ENCODE measurements at places on chromosomes 3 and 15. TPM values are rescaled to one million over a fixed set of nuclear protein-coding genes. Genes with fewer than 3 reads are reported as not detected.
A peak's percentile ranks its signal among the peaks of the same experiment; 100 is the strongest.

DNA sequence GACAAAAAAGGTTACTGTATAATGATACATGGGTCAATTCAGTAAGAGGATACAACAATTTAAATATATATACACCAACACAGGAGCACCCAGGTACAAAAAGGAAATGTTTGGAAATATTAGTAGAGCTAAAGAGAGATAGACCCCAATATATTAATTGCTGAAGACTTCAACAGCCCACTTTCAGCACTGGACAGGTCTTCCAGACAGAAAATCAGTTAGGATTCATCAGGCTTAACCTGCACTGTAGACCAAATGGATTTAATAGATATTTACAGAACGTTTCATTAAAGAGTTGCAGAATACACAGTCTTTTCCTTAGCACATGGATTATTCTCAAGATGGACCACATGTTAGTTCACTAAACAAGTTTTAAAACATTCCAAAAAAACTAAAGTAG is 845.9 kb upstream of the GBE1 start:
- no peak for DNase-seq

- no peak for DNase-seq
Observed at GRCh38 chr3:97656638-97657037, 107.9 kb upstream of the ARL6 start.

GRCh38 chr3:4343258-4343657 is 40.1 kb downstream of the SETMAR start:
- DNase-seq = no peak

GRCh38 chr3:179072100-179072438 is 460 bp upstream of the ZMAT3 start:
- DNase-seq = no peak

DNA sequence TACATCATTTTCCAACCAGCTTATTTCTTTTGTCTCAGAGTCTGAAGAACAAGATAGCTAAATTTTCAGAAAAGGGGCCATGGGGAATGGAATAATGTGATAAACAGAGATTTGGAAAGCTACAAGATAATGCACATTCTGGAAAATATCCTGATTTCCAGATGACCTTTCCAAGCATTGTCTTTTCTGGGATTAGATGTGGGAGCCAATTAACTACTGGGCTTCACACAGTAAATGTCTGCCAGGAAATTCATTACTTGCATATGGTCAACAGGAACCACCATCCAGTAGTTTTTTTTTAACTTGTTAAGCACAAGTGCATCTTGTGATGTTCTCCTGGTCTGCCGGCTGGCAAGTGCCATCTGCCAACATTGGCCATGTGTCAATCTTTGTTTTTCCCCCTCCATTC is 131.1 kb upstream of the BFSP2 start:
- no peak for DNase-seq

GRCh38 chr3:171415070-171415469 is 45.1 kb downstream of the TNIK start:
- DNase-seq = no peak

- DNase-seq = no peak
Observed at GRCh38 chr15:80893777-80894176, 95.8 kb downstream of the MESD start.

DNA sequence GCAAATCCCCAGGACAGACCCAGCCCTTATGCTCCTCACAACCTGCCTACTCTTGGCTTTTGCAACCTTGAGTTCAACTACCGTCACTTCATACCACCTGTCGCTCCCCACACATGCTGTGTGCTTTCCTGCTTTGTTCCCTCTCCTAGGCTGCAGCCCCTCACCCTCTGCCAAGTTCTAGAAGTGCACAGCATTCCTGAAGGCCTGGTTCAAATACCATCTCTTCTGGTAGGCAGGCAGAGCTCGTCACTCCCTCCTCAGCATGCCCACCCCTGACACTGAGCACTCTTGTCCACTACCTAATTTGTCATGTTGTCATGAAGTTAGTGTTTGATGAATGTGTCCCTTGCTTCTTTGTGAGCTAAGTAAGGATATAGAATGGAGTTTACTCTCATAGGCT is 129.6 kb downstream of the SEMA6D start:
- DNase-seq = no peak

- DNase-seq = no peak
Observed at GRCh38 chr3:185205865-185206264, 48.0 kb downstream of the EHHADH start.

- no peak for DNase-seq
Observed at GRCh38 chr3:179410331-179410730, 40.9 kb downstream of the GNB4 start.

DNA sequence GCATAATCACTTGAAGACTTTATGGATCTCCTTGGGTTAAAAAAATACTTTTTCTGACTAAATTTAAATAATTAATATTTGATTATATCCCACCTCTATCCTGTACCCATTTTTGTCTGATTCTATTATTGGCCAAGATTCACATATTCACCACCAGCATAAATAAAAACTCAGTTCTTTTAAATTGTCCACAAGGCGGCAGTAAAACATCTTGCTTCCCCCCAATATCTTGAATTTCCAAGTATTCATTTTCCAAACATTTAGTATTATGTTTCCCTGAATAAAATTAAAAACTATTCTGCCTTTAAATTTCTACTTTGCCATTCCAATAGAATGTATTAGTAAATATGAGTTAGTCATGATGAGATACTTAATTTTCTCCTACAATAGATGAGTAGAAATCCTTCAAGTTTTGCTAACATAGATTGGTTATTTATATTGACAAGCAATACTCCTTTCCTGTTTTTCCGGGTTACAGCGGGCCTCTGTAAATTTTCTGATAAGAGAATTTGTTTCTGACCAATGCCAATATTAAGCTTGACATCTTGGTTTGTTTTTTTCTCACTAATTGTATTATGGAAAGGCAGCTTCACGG is 218.7 kb upstream of the MDFIC2 start:
- no peak for DNase-seq

GRCh38 chr3:29167180-29167579 is 113.7 kb upstream of the RBMS3 start:
- DNase-seq = no peak

GRCh38 chr3:6508410-6508759 is 352.5 kb upstream of the GRM7 start:
- DNase-seq = no peak

GRCh38 chr3:130462089-130462488 is 54.9 kb upstream of the COL6A6 start:
- DNase-seq = no peak

DNA sequence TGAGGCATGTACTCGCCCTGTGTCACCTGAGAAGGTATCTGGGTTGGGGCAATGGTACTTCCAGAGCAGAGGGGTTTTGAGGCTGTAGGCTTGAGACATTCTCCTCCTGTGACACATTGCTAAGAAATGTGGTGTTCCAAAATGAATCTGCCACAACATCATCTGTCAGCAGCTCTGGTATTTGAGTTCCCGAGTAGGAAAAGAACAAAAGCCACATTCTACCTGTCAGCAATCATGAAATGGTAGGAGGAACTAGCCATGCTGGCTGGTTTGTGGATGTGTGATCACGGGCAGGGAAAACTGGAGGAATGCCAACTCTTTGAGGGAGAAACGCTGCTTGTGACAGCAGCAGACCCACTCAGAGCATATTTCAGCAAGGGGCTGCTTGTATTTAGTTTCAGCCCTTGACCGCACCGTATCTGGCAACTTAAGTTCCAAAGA is 579.4 kb upstream of the TBL1XR1 start:
- DNase-seq = no peak

- no peak for DNase-seq
Observed at GRCh38 chr3:102092617-102093466, 243.5 kb downstream of the NFKBIZ start.

- no peak for DNase-seq
Observed at GRCh38 chr3:1228289-1228688, 135.5 kb downstream of the CNTN6 start.

DNA sequence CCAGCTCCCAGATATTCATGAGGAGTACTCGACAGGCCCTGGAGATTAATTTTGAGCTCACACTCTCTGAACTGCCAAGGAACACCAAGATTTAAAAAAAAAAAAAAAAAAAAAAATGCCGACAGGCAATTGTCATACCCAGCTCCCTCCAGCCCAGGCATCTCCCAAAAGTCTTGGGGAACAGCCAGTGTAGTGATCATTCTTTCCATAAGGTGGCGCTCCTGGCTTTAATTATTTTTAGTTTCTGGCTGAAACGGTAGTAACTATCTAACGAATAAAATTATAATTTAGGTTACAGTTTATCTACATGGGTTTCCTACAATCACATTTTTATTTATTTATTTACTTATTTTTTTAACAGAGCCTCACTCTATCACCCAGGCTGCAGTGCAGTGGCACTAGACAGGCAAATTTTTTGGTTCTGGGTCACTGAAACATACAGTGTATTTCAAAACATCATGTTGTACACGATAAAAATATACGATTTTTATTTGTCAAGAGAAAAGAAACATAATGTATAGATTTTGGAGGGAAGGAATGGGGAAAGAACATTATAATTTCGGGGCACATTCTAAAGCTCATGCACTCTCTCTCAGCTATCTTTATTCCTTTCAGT is 157.3 kb downstream of the ADAMTS9 start:
- DNase-seq = peak; percentile 21

DNA sequence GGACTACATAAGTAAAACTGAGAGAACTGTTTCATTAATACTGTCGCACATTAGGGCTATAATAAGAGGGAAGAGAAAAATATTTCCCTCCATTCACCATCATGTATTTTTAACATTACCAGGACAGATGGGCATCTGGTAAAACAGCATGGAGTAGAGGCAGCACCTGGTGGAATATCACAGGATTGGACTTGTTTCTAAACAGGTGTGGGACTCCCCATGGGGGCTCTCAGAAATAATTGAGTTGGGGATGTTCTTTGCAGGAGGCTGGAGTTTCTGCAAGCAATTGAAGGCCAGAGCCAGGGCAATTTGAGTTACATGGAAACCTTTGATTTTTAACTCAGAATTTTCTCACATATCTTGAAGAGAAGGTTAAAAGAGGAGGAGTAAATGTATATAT is 8.4 kb upstream of the MINDY2 start:
- DNase-seq = no peak

DNA sequence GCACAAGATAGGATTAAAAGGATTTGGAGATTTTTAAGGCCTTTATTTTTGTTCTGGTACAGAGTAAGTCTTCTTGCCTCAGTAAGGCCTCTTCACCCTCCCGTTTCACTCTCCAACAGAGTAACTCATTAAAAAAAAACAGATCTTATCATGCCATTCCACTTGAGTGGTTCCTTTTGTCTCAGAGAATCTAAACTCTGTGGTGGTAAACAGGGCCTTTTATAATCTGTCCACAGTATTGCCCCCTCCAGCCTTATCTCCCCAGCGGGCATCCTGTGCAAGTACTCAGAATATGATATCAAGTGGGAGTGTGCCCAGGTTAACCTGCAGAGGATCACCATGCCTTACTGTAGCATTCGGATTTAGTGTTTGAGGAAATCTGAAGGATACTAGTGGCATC is 20.3 kb upstream of the ATOSA start:
- no peak for DNase-seq

GRCh38 chr15:98647026-98647773 is 1.1 kb upstream of the IGF1R start:
- DNase-seq = peak; percentile 22

DNA sequence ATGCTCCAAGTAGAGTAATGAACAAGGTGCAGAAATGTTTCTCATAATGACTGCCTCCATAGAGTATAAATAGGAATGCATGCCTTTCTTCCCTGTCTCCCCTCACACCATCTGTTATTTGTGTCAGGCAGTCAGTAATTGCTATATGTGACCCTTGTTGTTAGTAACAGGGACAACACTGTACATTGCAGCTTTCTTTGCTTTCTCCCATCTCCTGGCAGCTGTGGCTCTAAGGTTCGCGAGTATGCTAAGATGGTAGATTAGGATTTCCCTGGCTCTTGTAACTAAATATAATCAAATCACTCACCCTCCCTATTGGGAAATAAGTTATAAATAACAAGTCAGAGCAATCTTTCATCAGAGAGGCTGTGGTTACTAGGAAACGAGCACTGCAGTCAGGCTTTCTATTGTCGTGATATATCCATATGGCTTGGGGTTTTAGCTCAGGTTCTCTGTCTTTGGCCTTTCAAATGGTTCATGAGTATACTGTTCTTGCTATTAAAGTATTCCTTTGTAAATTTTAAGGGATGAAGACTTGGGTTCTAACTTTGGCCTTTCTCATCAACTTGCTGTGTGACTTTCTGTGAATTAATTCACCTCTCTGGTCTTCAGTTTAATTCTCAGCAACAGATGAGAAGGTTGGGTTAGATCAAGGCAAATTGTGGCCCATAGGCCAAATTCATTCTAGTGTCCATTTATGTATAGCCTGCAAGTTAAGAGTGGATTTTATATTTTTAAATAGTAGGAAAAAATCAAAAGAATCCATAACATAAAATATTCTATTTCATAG is 8.1 kb upstream of the MINDY4B start:
- DNase-seq = no peak

GRCh38 chr3:114216186-114216970 is 21.0 kb downstream of the ZNF80 start:
- DNase-seq = no peak

- DNase-seq = no peak
Observed at GRCh38 chr3:123683505-123684154, 98.8 kb upstream of the HACD2 start.

DNA sequence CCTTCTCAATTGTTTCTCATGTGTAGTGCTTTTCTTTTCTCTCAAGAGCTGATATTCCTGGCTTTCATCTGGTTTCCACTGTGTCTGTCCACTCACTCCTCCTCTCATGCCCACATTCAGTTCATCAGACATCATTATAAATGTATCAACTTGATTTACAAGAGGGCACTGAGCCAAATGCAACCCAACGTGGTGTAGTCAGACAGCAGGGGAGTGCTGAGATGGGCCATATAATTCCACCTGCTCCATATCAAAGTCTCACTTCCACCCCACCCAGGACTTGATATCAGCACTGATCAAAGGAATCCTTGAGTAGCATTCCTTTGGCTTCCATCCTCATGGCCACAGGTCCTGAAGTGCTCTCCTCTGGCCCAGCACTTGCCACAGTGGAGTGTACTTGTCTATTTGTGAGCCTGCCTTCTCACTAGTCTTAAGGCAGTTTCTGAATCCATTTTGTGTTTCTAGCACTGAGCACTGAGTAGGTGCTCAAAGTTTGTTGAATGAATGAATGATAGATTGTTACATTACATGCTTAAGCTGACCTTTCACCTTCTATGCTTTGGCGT is 252.8 kb downstream of the CLSTN2 start:
- no peak for DNase-seq

GRCh38 chr15:25937796-25938195 is 74.7 kb upstream of the ATP10A start:
- DNase-seq = no peak

NOX5 gene
- total RNA-seq = 0.91 TPM

GREM1 gene
- total RNA-seq = 0.66 TPM

ZBTB20 gene
- 42.1 TPM for total RNA-seq

C2CD4B gene
- not detected for total RNA-seq

COLQ gene
- total RNA-seq = 1.9 TPM

IL20RB gene
- total RNA-seq = 6.1 TPM

SHC4 gene
- total RNA-seq = 0.44 TPM

SYNPR gene
- total RNA-seq = not detected

GATM gene
- total RNA-seq = 3.1 TPM

CORO2B gene
- total RNA-seq = 2.8 TPM

CLSTN2 gene
- 0.02 TPM for total RNA-seq

KNG1 gene
- 0.25 TPM for total RNA-seq

TPRG1 gene
- total RNA-seq = 2.8 TPM
